ENCODE measurements at places on chromosomes 11 and 22. TPM values are rescaled to one million over a fixed set of nuclear protein-coding genes. Genes with fewer than 3 reads are reported as not detected.

MS4A3 gene
- not detected for total RNA-seq

LZTR1 gene
- total RNA-seq = 39.4 TPM

GRCh38 chr22:41842996-41843970, 10.4 kb downstream of the SREBF2 start:
- no peak overlapping the region for H3K27ac ChIP-seq
- H3K4me1 ChIP-seq = peaks cover 34% of the 10 kb centered on the region
- no peak overlapping the region for H3K4me3 ChIP-seq
- H3K27me3 ChIP-seq = no peaks in the 10 kb centered on the region
- no peaks in the 10 kb centered on the region for H3K36me3 ChIP-seq
- DNase-seq = no peak

GRCh38 chr22:35186492-35186891, 70.8 kb upstream of the HMGXB4 start:
- no peak for DNase-seq
- H3K27me3 ChIP-seq = no peaks in the 10 kb centered on the region
- H3K36me3 ChIP-seq = no peaks in the 10 kb centered on the region
- H3K4me3 ChIP-seq = no peak overlapping the region

- no peak overlapping the region for H3K27ac ChIP-seq
- H3K4me1 ChIP-seq = peaks cover 25% of the 10 kb centered on the region
- peaks cover 5% of the 10 kb centered on the region for H3K36me3 ChIP-seq
- H3K27me3 ChIP-seq = no peaks in the 10 kb centered on the region
- no peak for DNase-seq
- H3K4me3 ChIP-seq = no peak overlapping the region
These were observed 4.2 kb downstream of the HSPA8 start for GRCh38 chr11:123057661-123058305.

Measured in neural progenitor cell (in vitro differentiated cells).